ENCODE measurements at places on chromosomes 5 and 9.

DNA sequence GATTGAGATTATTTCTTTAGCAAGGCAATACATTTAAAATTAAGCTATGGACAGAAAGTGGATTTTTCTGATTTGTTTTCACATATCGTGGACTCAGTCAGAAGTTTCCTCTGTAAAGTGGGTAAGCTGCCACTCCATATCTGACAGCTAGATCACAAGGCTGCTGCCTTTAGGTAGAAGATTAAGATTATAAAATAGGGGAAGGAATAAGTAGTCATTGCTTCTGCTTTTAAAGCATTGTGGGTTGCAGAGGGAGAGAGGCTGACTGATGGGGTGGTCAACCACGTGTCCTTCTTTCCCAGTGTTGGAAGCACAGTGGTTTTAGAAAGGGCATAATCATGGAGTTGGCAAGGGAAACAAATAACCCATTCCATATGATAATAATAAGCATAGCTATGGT lies 74.3 kb upstream of the MOCS2 start:
- no peak for DNase-seq

GRCh38 chr5:60586307-60586901 lies 113.6 kb downstream of the DEPDC1B start:
- no peak for DNase-seq

DNA sequence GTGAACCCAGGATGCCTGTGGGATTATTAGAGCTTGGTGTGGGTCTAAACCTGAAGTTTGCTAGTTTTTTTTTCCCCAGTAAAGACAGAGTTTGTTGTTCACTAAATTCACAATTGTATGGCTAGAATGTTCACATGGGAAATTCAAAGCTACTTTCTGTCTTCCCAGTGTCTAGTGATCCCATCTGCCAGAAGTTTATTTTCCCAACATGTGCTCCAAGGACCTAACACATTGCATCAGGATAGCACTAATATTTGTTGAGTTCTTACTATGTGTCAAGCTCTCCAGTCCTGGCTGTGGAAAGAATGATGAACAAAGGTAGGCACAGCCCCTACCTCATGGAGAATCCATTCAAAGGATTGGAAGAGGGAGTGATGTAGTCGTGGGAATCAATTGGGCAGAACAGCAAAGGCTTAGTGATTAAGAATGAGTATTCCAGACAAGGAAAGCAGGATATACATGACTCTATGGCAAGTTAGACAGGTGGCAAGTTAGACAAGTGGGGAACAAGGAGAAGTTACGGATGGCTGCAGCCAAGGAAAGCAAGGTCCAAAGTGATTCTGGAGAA lies 521.5 kb upstream of the WWC1 start:
- DNase-seq, result no peak

DNA sequence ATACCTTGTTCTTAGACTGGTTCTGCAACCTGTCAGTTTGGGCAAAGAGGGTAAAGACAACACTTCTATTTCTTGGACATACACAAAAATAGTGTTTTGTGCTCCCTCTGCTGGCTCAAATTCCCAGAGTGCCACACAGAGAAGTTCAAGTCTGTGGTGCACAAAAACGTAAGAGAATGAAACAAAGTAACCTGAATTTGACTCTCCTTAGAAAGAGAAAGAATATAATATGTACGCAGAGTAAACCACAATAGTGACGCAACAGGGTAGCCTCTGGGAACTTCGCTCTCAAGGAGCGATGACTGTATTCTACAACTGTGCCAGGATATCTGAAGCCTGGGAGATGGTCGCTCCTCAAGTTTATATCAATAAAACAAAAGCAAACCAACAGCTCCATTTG lies 18.5 kb downstream of the DDX31 start:
- DNase-seq, result no peak

- no peak for DNase-seq
Observed at GRCh38 chr5:91206734-91207133, 176.4 kb downstream of the ARRDC3 start.

- no peak for DNase-seq
Observed at GRCh38 chr5:6395621-6396020, 17.3 kb upstream of the MED10 start.

GRCh38 chr5:12901696-12902095 lies 997.5 kb upstream of the CTNND2 start:
- DNase-seq, result no peak

DNA sequence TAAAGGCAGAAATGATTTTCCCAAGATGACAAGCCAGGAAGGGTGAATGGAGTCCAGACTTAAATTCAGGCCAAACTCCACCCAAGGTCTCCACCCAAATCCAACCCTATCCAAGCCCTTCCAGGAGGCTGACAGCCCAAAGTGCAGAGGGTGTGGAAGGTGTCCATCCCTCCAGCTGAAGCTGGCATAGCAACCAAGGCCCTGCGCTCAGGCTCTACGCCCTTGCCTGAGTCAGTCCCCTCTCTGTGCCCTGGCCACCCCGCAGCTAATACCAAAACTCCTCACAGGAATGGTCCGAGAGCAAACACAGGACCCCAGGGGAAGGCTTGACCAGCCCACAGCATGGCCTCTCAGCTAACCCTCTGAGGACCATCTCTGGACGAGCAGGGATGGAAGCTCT lies 2.1 kb downstream of the SEPTIN8 start:
- DNase-seq, result no peak

Data from stimulated activated CD8-positive, alpha-beta memory T cell treated with anti-CD3 and anti-CD28 coated beads, Interleukin-7, amount 100 ng/mL, for 24 hours (primary cell).